ENCODE measurements at places on chromosomes 2 and 18.
A peak's percentile ranks its signal among the peaks of the same experiment; 100 is the strongest.

GRCh38 chr2:44932079-44932478, 9.4 kb upstream of the SIX3 start:
- DNase-seq: peak; percentile 37

GRCh38 chr2:215476424-215476823, 40.6 kb upstream of the FN1 start:
- no peak for DNase-seq

- DNase-seq: peak; percentile 58
Observed at GRCh38 chr2:64036034-64036705, 16.9 kb upstream of the VPS54 start.

- DNase-seq: no peak
Observed at GRCh38 chr2:69740502-69740951, 1.4 kb upstream of the ANXA4 start.

DNA sequence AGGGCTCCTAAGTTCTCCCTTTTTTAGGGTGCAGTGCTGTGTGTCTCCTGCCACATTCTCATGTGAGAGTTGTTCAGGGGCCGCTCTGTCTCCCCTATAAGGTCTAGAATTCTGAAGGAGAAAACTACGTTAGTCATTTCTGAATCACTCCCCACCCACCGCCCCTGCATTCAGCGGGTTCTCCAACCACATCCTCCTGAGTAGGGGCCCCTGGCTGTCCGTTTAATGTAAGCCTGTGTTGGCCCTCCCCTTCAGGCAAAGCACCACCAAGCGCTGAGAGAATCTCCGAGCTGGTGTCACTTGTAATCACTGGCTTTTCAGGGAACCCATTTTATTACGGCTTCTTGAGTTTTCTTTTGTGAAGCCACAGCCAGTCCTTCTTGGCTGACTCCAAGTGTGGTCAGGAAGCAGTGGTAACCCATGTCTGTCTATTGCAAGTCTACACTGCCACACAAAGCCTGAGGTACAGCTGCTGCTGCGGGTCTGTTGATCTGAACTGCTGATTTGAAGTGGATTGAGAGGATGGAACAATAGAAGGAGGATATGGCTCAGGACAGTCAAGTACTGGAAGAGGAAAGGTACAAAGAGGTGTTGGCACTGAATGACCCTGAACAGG, 16.9 kb downstream of the LCT start:
- peak; percentile 67 for DNase-seq

- no peak for DNase-seq
Observed at GRCh38 chr2:9771481-9772017, 71.7 kb upstream of the TAF1B start.

GRCh38 chr2:181077128-181077709, 96.8 kb downstream of the UBE2E3 start:
- DNase-seq: peak; percentile 49

DNA sequence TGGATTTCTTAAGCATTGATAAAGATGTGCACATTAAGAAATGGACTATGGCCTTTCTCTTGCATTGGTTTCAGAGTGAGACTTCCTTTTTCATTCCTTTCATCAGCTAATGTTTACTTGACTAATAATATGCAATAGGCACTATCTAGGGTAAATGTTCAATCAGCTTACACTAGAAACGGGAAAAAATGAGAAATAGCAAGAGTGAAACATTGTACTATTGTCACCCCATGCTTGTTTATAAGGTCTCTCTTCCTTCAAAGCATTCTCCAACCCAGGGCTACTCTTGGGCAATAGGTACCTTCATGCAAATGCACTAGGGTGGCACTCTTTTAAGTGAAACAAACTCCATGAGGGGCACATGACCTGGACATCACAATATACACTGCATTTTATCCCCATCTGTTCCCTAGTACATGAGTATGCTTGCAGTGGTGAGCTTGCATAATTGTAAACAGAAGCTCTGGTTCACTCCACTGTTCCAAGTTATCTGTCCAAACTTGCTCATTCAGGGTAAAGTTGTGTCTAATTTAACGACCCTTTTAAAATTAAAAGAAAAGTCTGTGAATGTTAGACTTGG, 402.3 kb downstream of the ERBB4 start:
- no peak for DNase-seq

DNA sequence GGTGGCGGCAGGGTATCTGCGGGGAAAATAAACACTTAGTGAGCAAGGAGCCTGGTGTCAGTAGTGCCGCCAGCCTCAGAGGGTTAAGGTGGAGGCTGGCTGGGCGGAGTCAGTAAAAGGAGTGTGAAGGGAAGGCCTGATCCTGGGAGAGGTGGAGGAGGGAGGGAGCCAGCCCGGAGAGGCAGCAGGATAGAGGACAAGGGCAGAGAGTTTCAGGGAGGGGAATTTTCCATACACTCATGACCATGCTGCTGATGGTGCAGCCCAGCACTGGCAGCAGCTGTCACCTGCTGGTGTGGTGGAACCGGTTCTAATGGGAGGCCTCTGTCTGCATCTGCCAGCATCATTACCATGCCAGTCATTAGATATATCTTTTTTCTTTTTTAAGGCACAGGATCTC, 2.0 kb upstream of the TEX44 start:
- no peak for DNase-seq

- no peak for DNase-seq
Observed at GRCh38 chr2:143262389-143262788, 133.2 kb downstream of the ARHGAP15 start.

DNA sequence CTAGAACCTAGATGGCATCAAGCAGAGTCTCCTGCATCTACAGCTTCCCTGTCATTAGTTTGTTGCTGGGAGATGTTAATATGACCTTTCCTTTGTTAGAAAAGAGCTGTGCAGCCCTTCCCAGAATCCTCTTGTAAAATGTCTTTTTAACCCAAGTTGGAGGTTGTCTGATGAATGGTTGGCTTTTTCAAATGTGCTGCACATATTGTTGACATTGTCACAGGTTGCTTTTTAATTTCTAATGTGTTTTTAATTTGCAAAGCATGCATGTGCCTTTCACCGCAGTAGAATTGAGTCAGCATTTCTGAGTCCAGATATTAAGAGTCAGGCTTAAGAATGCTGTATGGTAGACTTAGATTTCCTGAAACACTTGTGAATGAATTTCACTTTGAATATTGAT, 120.8 kb downstream of the GREB1L start:
- DNase-seq: no peak

DNA sequence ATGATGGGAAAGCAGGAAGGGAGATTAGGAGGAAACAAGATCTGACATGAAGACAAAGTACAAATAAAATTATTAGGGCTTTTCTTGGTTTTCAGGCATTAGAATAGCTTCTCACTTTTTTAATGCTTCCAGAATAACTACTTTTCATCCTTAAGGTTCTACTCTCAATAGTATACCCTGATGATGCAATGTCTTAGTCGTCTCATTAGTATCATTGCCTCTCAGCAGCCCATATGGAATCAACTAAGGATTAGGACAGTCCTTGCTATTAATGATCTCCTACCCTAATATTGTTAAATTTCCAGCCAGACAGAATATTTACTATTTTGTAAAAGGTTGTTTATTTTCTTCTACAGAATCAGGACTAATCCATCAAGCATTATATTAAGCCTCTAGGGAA, 55.9 kb downstream of the RELCH start:
- no peak for DNase-seq

DNA sequence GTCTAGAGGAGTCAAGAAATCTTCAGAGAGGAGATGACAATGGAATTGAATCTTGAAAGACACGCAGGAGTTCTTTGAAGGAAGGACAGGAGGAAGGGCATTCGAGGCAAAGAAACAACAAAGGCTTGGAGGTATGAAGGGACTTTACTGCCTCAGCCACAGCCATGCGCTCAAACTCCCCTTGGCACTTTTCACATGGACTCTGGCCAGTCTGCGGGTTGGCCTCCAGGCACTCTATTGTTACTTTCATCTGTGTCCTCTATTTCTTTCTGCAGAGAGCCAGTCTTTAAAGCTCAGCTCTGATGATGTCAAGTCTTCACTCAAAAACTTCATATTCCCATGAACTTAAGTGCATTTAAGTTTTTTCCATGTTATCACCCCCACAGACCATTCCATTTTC, 95.4 kb downstream of the ZAP70 start:
- DNase-seq: no peak
